GM18507 (cell line): ENCODE measurements at places on chromosomes 7 and 10.

- DNase-seq, result no peak
Measured at GRCh38 chr10:13062803-13063202, 37.2 kb upstream of the OPTN start.

DNA sequence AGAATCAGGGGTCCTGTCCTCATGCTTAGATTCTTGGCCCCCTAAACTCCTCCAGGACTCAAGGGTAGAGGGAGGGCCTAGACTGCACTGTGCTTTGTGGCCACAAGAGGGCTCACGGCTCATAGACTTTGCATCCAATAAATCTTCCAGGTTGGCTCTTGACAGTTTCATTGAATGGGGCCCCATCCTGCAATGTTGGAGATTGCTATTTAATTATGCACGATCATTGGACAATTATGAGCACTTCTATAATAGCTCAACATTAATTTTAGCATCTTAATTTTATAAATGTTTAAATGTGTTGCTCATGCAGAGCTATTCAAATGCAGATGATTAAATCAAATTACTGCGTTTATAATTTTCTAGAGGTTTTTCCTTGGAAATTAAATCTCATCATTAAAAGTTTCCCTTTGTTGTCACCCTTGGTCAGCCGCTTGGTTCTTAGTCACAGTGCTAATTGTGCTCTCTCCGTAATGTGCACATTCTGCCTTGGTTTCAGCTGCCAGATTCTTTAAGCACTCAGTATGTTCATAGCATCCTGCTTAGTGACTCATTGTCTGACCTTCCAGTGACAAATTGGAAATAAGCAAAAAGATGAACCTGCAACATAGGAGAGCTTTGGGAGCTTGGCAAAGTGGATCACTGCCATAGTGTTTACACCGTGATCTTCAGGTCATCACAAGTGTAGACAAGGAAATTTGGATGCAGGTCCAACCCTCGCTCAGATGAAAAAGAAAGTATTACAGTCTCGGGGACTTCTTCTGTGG lies 33.4 kb upstream of the PLPP4 start:
- DNase-seq, result peak; percentile 26

GRCh38 chr10:129471447-129472175 lies 4.6 kb downstream of the MGMT start:
- DNase-seq, result no peak

DNA sequence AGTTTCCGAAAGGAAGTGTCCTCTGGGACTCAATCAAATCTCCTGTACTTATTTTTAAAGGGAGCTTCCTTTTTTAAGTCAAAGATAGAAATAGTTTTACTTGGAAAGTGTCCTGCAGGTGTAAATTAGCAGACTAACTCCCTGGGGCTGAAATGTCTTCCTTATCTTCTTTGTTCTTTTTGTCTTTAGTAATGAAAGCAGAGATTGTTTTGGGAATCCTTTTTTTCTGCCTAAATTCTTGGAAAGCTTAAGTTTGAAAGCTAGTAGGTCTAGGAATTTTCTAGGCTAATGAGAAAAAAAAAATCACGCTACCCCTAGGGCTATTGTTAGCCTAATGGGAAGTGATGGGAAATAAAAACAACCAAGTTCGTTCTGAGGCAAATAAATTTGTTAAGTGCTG lies 139.1 kb upstream of the CSTF2T start:
- no peak for DNase-seq

GRCh38 chr7:55120501-55121198 lies 101.8 kb downstream of the EGFR start:
- no peak for DNase-seq

DNA sequence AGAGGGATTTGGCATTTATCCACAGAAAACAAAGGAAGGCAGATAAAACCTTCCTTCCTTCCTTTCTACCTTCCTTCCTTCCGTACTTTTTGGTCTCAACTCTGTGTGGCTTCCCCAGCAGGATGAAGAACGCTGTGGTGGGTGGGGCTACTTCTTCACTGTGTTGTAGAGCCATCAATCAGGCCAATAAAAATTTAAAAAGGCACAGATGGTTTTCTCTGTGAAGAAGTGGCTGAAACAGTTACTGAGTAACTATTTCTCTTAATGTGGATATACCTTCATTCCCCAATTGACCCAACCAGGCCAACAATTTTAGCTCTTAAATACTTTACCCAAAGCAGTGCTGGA lies 75.8 kb downstream of the ZNF92 start:
- no peak for DNase-seq

- no peak for DNase-seq
Measured at GRCh38 chr7:16317406-16317805, 103.9 kb downstream of the CRPPA start.

- DNase-seq, result no peak
Measured at GRCh38 chr10:127840884-127841283, 51.9 kb downstream of the CLRN3 start.

- DNase-seq, result no peak
Measured at GRCh38 chr7:55432506-55432905, 67.4 kb downstream of the LANCL2 start.

- no peak for DNase-seq
Measured at GRCh38 chr10:74991435-74991834, 120.0 kb upstream of the SAMD8 start.

DNA sequence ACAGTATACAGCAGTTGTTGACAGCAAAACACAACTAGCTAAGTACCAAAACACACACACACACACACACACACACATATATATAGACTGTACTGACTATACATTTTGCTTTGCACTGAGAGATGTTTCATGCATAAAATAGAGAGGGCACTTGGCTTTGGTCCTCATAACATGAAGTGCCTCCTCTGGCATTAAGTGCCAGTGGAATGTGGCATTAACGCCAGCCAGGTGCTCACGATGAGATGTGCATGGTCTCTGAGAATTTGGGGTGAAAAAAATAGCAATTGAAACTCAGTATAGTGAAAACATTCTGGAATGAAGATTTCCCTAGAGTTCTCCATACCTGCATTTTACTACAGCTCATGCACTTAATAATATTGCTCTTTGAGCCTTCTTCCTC lies 70.0 kb upstream of the INSYN2A start:
- no peak for DNase-seq

- DNase-seq, result no peak
Measured at GRCh38 chr7:96199421-96199820, 122.5 kb downstream of the SLC25A13 start.

GRCh38 chr10:118395947-118396346 lies 53.8 kb upstream of the FAM204A start:
- DNase-seq, result no peak

GRCh38 chr7:138000081-138000701 lies 1.7 kb downstream of the CREB3L2 start:
- DNase-seq, result no peak

GRCh38 chr10:121608469-121609190 lies 10.4 kb upstream of the FGFR2 start:
- DNase-seq, result peak; percentile 50

- no peak for DNase-seq
Measured at GRCh38 chr10:74888962-74889661, 62.7 kb downstream of the KAT6B start.

DNA sequence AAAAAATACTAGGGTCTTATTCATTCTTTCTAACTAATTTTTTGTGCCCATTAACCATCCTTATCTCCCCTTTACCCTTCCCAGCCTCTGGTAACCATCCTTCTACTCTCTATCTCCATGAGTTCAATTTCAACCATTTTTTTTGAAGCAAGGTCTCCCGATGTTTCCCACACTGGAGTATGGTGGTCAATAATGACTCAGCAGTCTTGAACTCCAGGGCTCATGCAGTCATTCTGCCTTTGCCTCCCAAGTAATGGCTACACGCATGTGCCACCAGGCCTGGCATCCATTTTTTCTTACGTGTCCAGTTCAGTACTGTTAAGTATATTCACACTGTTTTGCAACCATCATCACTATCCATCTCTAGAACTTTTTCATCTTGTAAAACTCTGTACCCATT lies 60.4 kb downstream of the CYTH3 start:
- no peak for DNase-seq

- no peak for DNase-seq
Measured at GRCh38 chr10:7111561-7111960, 299.3 kb downstream of the SFMBT2 start.

DNA sequence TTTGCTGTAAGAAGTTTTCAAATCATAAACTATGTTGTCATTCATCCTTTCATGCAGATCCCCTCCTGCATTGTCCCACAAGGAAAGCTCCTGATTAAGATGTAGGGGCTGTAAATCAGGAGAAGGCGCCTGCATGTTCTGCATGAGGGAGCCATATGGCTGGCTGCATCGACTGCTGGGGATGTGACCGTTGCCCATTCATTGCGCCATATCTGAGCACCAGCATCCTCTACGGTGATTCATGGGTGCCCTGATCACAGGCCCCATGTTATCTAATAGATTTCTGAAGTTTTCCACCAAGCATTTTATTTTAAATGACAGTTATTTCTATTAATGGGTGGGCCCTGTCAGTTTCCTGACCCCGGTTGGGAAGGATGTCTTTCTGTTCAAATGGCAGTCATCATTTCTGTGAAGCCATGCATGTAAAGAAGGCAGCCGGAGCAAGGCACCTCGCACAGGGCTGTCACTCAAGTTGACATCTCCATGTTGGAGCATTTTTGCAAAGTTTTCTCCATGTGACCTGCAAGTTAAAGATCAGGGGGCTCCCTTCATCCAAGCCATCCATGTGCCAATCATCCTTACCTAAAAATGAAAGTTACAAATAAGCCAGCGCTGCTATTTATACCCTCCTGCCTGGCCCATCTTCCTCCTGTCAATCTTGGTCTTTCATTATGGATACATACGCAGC lies 128.8 kb downstream of the TEX36 start:
- DNase-seq, result no peak

DNA sequence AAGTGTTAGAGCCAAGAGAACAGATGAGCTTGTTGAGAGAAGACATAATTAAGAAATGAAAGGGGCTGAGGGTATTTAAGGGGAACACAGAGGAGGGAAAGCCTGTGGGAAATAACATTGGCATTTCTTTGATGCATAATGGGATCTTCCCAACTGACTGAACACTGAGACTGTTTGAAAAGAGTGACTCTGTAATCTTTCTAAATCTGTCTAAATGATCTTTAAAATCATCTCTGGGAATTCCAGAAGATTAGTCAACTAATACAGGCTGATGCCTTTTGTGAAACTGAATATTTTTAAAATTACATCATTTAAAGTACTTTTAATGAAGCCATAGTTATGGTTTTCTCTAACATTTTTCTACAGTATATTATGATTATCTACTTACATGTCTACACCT lies 17.4 kb upstream of the SLC35G1 start:
- DNase-seq, result no peak

DNA sequence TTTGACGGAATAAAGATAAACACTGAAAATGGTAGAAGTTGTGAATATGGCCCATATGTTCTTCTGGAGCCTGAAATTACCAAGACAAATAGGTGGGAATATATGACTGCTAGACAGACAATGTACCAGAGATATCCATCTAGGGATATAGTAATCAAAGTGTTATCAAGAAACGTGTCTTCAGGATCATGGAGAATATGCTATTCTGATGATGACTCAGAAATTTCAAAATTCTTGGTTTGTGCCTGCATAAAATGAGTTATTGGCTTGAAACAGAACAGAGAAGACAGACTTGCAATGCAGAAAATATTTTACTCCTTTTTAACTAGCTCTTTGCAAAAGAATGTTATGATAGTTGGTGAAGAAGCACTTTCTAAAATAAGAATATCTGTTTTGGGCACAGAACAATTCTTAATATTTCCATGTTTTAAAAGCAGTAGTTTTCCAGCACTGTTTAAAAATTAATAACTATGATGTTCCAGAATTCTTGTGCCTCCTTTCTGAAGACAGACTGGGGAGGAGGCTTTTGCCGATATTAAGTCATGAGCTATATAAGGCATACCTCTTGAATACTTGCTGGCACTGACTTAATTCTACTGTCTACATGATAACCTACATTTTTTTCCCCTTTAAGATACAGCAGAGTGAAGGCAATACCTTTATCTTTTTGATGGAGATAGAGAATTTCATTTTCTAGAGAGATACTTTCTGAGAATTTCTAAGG lies 34.4 kb upstream of the CABCOCO1 start:
- DNase-seq, result no peak

- DNase-seq, result no peak
Measured at GRCh38 chr7:40243076-40243475, 108.3 kb downstream of the SUGCT start.

DNA sequence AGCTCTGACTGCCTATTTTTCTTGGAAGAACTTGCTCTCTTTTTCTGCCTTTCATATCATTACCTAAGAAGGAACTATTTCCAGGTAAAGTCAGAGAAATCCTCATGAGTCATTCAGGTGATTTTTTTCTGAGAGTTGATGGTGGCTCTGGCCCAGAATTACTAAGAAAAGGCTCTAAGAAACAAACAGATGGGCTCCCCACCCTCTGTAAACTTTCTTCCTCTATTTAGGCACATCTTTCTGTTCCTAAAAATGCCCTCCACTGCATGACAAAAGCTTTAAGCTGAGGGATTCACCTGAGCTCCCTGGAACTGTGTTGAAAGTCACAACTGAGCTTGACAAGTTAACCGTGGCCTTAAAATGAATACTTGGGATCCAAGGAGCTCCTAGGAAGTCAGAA lies 1.6 kb downstream of the OLAH start:
- DNase-seq, result no peak

- no peak for DNase-seq
Measured at GRCh38 chr10:43188702-43189101, 50.5 kb downstream of the CSGALNACT2 start.

- no peak for DNase-seq
Measured at GRCh38 chr10:119679480-119679829, 28.3 kb downstream of the BAG3 start.

DNA sequence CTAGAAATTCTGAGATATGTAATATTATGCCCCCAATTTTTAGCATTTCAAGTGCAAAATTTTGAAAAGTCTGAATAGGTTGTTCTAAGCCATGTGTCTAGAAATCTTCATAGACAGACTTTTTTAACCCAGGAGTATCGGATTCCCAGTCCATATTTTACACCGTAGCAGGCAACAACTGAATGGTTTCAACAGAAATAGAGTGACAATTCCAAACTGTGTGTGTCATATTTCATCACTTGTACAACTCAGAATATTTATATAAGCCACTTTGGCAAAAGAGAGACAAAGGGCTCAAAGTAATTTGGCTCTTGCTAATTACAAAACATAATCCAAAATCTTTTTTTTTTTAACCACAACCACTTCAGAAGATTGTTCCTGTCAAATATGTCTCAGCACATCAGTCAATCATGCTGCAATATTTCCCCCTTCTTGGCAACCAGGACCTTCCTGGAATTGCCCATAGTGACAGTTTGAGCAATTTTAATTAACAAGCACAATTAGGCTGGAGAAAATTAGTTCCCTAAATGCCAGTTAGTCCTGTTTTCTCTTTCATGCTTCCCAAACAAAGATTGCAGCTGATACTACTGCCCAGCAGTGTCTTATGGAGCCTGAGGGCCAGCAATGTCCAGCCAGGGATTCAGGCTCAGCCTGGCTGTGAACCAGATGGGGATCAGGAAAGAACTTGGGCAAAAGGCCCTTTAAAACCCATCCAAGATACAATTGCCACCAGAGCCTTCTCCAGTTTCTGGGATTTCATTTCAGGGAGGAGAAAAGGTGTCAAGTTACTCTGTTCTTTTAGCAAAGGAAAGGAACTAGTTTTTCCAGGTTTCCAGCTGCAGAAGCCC lies 533.3 kb upstream of the GHITM start:
- no peak for DNase-seq
